ENCODE measurements at places on chromosomes 4 and X.

- DNase-seq, result no peak
These were observed at the start of gene DCAF4L1 for GRCh38 chr4:41981456-41981855. DCAF4L1 (plus strand) TSS chr4:41981756; CDS start chr4:41981793, 37 bp downstream.

DNA sequence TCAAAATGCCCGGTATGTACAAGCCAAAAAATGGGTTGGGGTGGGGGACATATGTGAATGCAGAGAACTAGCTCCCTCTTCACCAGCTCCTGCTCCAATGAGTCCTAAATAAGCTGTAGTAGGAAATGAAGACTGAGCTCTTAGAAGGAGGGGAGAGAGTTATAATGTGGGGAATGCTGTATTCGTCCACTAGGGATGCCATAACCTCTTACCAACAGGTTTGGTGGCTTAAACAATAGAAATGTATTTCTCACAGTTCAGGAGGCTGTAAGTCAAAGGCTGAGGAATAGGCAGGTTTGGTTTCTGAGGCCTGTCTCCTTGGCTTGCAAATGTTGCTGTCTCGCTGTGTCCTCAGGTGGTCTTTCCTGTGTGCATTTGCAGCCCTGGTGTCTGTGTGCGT is 4.4 kb upstream of the INPP4B start:
- DNase-seq, result no peak

GRCh38 chr4:82890528-82890900 is 439 bp downstream of the SEC31A start:
- no peak for DNase-seq

DNA sequence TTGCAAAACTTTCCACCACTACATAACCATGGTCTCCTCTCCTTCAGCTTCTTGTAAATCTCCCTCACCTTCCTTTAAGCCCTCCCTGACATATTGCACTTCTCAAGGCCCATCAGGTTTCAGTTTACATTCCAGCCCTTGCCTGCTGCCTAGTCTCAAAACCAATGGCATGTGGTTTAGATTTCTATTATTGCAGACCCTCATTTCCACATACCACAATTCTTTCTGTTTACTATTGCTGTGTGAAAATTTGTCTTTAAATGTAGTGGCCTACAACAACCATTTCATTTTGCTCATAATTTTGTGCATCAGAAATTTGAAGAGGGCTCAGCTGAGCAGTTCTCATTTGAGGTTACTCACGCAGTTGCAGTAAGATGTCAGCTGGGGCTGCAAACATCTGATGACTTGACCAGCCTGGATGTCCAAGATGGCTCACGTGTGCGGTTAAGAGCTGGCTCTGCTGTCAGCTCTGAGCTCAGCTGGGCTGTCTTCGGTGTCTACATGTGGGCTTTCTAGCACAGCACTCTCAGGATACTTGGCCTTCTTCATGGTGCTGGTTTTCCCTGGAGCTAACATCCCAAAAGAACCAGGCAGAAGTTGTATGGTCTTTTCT is 29.9 kb upstream of the SOD3 start:
- no peak for DNase-seq

DNA sequence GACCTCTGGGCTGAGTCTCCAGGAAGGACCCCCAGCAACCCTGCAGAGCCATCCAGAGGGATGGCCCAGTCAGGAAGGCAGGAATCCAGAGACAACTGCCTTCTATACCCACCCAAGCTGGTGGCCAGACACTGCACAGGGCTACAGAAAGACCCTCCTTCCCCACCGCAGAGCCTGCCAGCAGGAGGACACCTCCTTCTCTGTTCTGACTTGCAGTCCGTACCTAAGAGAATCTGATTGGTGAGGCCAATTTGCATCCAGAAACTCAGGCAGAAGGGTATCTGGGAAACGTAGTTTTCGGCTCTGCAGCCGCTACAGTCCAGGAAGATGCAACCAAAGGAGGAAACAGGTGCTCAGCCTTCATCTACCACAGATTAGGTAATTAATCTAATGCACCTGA is 155.4 kb upstream of the FRG1 start:
- no peak for DNase-seq

GRCh38 chr4:7926822-7927221 is 12.8 kb downstream of the AFAP1 start:
- DNase-seq, result no peak

- DNase-seq, result no peak
These were observed 15.8 kb upstream of the VEGFD start for GRCh38 chrX:15399962-15400391.

DNA sequence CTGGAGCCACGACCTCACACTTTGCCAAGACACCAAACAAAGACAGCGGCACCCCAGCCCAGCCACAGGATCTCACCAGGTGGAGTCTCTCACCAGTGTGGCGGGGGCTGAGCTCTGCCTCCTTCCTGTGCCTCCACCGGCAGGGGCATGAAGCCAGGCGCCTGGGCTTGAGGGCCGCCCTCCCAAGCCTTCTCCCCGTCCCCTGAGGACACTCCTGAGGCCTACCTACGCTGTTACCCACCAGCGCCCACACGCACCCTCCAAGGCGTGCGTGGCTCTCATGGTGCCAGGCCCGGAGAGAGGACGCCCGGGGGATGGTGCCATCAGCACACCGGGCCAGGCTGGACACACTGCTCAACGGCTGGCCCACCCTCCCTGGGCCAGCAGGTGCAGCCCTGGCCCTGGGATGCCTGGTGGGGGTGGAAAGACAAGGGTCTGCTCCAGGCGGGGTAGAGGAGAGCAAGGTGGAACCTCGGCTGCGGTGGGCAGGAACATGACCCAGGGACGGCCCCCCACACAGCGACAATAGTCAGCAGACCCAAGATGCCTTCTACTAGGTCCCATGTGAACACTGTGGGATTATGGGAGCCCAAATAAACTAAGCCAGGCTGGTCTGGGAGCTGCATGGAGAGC is 22.1 kb downstream of the NELFA start:
- no peak for DNase-seq

GRCh38 chrX:101057093-101057714 is 5.3 kb upstream of the TRMT2B start:
- DNase-seq, result peak; percentile 18

DNA sequence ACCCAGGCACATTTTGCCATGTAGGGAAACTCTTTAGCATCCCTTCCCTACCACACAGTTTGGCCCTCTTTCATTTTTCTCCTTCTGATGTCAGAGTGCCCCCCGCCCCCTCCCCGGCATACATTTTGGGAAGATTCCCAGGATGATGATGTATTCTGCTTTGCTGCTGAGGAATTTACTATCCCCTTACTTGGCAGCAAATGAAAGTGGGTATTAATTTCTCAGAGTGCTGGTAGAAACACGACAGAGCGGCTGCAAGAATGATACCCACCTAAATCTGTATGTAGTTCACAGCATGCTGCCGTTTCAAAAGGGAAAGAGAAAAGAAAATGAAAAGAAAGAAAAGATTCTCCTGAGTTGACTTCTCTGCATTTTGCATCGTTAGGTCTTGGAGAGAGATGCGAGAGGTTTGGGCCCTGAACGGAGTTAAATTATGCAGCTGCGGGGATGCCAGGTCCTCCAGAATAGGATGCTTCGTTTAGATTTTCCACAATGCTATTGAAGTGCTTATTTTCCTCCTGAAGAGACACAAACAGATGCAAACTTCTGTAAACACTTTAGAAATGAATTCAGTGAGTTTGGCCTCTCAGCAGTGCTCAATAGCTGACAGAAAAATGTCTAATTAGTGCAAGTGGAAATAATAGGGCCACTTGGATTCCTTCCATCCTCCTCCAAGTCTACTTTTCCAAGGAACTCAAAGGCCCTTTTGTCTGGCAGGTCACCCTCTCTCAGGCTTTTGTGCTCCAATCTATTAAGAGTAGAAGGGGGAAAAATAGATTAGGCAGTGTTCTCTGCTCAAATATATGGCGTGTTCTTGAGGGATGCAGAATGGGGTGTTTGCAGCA is 106.2 kb downstream of the ALPK1 start:
- no peak for DNase-seq

GRCh38 chrX:48676893-48677270 is 6.7 kb upstream of the WAS start:
- no peak for DNase-seq

- DNase-seq, result no peak
These were observed 89.2 kb upstream of the GPM6B start for GRCh38 chrX:13906093-13906492.

DNA sequence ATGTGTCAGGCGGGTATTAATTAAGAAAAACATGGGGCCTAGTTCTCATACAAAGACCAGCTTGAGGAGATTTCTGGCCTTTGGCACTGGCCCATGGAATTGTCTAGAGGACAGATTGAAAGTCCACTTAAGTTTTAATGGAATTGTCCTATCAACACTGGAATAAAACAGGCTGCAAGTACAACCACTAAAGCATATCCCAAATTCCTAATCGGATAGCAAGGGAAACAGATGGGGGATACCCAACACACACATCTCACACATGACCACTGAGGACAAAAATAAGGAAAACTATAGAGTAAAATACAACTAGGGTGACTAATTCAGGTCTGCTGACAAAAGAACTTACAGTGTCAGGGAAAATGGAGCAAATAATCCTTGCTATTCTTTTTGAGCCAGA is 167.8 kb downstream of the GASK1B start:
- DNase-seq, result no peak

DNA sequence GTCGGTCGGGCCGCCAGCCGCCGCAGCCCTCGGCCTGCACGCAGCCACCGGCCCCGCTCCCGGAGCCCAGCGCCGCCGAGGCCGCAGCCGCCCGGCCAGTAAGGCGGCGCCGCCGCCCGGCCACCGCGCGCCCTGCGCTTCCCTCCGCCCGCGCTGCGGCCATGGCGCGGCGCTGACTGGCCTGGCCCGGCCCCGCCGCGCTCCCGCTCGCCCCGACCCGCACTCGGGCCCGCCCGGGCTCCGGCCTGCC is 213 bp downstream of the NFKB1 start:
- no peak for DNase-seq

DNA sequence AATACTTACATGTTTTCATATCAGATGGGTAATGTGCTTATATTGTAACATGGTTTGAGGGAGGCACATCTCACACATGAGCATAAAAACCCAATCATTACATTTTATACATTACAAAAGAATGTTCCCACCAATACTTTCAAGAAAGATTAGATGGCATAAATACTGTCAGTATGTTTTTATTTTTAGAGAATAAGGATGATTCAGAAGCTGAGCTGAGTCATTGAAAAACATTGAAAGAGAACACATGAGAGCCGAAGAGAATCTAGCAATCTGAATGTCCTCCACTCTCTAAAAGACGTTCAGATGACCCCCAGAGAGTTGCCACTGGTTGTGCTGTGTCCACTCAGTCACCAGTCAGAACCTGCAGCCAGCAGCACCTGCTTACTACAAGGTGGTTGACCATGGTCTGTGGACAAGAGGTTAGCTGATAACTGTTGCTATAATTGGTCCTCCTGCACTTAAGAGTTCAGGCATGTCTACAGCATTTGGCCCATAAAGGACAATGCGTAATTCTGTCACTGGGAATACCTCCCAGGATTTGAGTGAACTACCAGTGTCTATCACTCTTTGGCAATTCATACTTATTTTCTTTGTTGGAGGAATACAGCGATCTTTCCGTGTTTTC is 382.2 kb upstream of the IGFBP7 start:
- DNase-seq, result no peak

GRCh38 chr4:75637176-75637575 is 6.8 kb upstream of the CDKL2 start:
- DNase-seq, result no peak

GRCh38 chrX:118345045-118345463 is 852 bp upstream of the WDR44 start:
- DNase-seq, result no peak

- DNase-seq, result no peak
These were observed 40.9 kb downstream of the RPA4 start for GRCh38 chrX:96924581-96924980.

DNA sequence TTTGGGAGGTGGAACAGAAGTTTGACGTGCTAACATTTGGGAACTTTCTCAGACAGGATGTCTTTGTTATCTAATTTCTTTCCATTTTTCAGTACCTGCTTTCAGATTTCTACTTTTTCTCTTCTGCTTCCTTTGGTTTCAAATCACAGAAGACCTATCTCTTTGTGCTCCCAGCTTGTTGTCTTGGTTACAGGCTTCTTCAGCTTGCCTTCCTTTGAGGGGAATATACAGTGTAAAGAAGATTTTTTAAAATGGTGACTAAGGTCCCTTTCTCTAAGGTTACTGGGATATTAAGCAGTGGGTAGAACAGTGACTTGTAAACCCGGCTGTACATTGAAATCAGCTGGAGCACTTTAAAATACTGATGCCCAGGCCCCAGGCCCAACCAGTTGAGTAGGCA is 48.0 kb downstream of the TMEM164 start:
- DNase-seq, result no peak

DNA sequence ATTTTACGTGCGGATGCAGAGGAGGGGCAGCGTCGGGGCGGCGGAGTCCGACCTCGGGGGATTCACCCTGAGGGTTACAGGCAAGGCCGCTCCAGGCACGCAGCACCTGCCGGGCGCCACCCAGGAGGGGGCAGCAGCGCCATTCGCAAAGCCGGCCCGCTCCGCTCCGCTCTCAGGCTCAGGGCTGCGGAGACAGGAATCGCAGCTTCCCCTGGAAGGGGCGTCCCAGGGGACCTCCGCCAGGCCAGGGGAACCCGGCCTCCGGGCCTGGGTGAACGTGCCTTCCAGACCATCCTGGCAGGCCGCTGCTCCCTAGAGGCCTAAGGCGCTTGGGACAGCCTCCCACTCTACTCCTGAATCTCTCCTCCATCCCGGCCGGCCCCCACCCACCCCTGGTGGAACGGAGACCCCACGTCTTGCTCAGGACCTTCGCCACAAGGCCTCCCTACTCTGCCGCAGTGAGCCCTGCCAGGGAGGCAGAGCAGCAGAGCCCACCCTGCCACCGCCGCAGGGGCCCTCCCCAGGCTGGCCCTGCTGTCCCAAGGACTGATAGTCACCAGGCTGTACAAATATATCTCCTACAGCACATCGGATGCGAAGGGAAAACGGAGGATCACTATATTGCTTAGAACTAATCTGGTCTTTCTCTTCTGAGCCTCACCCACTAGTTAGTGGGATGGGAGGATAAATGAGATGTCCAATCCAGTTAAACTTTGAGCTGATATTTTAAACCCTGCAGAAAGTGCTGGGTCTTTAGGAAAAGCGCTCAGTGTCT is 115.0 kb downstream of the SMIM20 start:
- peak; percentile 72 for DNase-seq

GRCh38 chrX:133926809-133927208 is 58.6 kb downstream of the GPC3 start:
- DNase-seq, result no peak

DNA sequence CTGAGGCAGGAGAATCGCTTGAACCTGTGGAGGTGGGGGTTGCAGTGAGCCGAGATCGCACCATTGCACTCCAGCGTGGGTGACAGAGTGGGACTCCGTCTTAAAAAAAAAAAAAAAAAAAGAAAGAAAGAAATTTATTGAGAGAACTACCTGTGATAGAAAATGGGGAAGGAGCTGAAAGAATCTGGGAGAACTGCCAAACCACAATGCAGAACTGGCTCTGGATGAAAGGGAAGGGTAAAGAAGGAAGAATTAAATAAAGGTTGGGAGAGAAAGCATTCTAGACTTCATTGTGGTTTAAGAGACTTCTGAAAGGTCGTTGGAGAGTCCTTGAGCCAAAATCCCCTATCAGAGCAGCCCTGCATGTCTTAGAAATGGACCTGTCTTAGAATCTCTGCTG is 567.9 kb upstream of the HTR2C start:
- DNase-seq, result no peak

GRCh38 chr4:147682755-147683154 is 1.2 kb downstream of the PRMT9 start:
- no peak for DNase-seq

- no peak for DNase-seq
These were observed 8.9 kb upstream of the DCLK2 start for GRCh38 chr4:150069353-150069752.

Data from GM06990 (cell line).